NCI-H510A (cell line): ENCODE measurements at places on chromosomes 6 and 20.
A peak's percentile ranks its signal among the peaks of the same experiment; 100 is the strongest.

- no peak for DNase-seq
Measured at GRCh38 chr6:145815309-145816274, 997 bp upstream of the FBXO30 start.

DNA sequence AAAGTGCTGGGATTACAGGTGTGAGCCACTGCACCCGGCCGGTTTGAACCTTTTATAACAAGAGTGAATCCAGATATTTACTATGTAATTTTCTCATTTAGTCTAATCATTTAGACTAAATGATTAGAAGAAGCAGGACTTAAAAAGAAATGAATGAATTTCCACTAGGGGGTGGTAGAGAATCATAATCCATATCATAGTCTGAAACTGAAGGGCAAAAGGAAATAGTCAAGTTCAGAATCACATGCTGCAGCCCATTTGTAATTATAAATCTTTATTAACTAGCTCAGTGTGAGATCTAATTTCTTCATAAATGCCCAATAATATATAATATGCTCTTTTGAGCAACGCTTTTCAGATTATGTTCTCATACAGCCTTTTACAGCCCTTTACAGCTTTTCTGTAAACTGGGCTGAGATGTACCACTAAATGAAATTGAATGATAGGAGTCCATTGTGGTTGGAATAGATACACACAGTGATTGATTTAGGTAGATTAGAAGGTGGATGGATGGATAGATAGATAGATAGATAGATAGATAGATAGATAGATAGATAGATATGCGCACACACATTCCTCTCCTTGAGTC lies 31.8 kb downstream of the PSMB9 start:
- peak; percentile 33 for DNase-seq

- DNase-seq = no peak
Measured at GRCh38 chr6:106981926-106982325, 7.4 kb upstream of the CD24 start.

- DNase-seq = no peak
Measured at GRCh38 chr6:56864171-56864616, 90.7 kb upstream of the BEND6 start.

DNA sequence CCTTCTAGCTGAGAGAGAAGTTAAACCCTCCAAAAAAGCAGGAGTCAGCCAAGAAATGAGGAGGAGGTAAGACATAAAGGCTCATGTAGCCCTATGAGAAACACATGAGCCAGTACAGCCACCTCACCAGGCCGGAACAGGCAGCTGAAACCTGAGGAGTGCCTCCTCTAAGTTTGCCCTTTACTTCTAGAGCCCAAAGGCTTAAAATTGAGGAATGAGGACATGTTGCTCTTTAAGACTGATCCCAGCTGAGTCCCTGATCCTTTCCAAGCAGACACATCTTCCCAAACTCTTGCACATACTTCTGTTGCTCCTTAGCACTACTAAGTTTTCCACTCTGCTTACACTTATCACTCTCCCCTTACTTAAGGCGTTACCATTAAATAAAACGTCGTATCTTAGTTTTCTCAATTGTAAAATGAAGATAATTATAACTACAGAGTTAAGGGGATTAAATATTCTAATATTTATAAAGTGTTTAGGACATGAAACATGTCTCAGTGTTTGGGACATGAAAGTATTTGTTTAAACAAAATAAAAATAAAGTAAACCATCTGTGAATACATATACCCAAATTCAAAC lies 124.0 kb downstream of the OGFRL1 start:
- no peak for DNase-seq

DNA sequence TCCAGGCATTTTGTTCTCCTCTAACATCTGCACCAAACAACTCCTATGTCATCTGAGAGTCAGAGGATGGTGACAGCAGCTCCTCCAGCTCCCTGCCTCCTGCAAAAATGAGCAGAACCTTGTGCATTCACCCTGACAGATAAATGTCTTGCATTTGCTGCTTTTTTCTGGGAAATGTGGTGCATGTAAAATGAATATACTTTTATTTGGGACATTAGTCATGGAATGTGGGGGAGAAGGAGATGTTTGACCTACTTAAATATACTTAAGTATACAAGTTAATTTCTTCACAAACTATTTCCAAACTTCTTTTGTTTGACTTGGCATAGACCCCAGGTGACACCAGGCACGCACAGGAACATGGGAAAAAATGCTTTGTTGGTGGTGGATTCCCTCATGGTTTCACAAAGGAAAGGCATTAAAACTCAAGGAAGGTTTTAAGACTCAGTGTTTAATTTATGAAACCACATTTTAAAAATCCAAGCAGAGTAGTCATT lies 181.8 kb upstream of the MCHR2 start:
- DNase-seq = no peak

- DNase-seq = no peak
Measured at GRCh38 chr6:90764001-90764400, 177.1 kb upstream of the MAP3K7 start.

DNA sequence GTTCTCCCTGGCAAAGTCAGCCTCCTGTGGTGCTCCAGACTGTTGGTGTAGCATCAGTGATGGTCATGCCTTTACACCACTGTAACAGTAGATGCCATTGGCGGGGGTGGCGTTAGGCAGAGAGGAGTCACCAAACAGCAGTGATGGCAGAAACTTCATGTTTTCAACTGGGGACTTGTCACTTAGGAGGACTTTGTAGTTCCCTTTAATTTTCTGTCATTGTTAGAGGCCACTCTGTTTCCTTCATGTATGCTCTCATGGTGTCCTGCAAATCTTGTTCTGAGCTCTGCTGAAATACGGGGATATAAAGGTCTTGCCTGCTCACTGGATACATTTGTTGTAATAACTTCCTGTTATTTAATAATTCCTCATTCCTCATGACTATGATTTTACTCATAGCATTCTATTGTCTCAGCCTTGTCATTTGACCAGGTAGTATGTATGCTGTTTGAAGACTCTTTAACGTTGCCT lies 4.6 kb downstream of the MAP3K4 start:
- no peak for DNase-seq

- DNase-seq = no peak
Measured at GRCh38 chr6:138736640-138737039, 36.9 kb upstream of the CCDC28A start.

- no peak for DNase-seq
Measured at GRCh38 chr20:3712279-3712873, at the start of gene SIGLEC1. TSS of gene SIGLEC1 (minus strand) at chr20:3712600. CDS start at chr20:3707128, 5,472 bp downstream.

- DNase-seq = no peak
Measured at GRCh38 chr6:95866732-95867131, 149.0 kb upstream of the FUT9 start.

- no peak for DNase-seq
Measured at GRCh38 chr6:35410131-35410530, 42.0 kb upstream of the FANCE start.

GRCh38 chr20:46028772-46029371 lies at the start of gene SLC12A5:
TSS of gene SLC12A5 (plus strand) at chr20:46029215. CDS start at chr20:46029345, 130 bp downstream.
- no peak for DNase-seq

- no peak for DNase-seq
Measured at GRCh38 chr20:53003420-53004154, 31.4 kb downstream of the TSHZ2 start.

- no peak for DNase-seq
Measured at GRCh38 chr20:3674447-3674846, 7.4 kb downstream of the ADAM33 start.

DNA sequence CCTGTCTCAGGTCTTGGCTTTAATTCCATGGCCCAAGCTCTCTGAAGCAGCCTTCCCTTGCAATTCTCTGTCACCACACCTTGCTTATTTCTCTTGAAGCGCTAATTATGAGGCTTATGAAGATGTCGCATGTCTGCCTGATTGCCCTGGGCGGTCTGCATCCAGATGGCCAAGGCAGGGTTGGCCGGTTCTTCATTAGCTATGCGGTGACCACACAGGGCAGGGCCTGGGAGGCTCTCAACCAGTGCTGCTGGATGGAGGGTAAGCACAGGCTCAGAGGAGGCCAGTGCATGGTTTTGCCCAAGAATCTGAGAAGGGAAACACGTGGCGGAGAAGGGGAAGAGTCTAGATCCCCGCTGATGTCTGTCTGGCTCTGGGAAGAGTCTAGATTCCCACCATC lies 528.7 kb downstream of the CDH26 start:
- no peak for DNase-seq

- no peak for DNase-seq
Measured at GRCh38 chr6:158508450-158508849, 51.4 kb upstream of the TMEM181 start.

DNA sequence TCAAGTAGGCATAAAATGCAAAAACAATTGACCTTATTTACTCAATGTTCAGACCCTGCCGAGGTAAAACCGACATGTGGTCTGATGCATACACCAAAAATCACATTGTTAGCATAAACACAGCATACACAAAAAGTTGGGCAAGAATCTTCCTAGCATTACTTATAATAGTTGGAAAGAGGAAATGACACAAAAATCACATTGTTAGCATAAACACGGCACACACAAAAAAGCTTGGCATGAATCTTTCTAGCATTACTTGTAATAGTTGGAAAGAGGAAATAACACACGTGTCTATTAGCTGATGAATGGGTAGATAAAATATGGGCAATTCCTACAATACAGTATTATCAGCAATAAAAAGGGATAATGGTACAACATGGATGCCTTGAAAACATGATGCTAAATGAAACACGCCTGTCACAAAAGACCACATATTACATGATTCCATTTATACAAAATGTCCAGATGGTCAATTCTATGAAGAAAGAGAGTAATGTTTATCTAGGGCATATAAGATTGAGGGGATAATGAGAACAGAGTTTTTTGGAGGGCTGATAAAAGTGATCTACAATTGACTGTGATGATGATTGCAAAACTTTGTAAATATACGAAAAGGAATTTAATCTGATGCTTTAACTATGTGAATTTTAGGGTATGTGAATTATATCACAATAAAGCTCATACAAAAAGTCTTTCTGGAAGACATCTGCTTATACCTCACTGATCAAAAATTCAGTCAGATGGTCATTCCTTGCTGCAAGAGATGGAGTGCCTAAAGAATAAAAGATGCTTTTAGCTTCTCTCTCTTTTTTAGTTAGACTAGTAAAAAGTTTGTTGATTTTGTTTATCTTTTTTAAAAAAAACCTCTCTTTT lies 1019.5 kb upstream of the CITED2 start:
- DNase-seq = no peak

GRCh38 chr6:105894556-105894955 lies 191.6 kb upstream of the PRDM1 start:
- DNase-seq = no peak

DNA sequence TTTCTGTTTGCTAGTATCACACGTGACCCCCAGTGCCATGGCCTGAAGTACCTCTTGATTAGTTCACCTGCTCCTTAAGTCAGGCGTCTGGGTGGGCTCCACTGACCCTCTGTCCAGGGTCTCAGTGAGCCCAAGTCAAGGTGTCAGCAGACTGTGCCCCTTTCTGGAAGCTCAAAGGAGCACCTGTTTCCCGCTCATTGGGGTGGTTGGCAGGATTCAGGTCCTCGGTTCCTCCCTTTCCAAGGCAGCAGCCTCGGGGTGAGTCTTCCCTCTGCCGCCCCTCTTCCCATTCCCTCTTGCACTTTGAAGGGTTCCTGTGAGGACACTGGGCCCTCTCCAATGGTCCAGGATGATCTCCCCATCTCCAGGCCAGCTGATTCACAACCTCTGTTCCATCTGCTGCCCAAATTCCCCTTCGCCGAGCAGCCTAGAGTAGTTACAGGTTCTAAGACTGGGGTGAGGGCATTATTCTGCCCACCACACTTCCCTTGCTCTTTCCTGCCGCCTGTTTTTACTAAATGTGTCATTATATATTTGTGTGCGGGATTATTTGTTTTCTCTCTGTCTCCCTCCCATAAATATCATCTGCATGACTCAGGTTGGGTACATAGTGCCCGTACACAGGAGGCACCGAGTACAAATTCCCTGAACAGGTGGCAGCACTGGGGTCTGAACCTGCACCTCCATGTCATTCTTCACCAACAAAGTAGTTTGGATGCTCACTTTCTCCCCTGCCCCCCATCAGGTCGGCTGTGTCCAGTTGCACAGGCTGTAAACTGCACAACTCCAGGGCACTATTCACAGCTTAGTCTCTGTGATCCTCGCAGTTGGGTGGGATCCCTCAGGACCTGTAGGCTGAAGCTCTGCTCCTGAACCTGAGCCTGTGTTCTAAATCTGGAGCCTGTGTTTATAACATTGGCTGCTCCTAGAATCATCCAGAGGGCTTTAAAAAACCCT lies 58.5 kb downstream of the RBM38 start:
- no peak for DNase-seq

GRCh38 chr6:166194914-166195859 lies 27.5 kb upstream of the TBXT start:
- no peak for DNase-seq

DNA sequence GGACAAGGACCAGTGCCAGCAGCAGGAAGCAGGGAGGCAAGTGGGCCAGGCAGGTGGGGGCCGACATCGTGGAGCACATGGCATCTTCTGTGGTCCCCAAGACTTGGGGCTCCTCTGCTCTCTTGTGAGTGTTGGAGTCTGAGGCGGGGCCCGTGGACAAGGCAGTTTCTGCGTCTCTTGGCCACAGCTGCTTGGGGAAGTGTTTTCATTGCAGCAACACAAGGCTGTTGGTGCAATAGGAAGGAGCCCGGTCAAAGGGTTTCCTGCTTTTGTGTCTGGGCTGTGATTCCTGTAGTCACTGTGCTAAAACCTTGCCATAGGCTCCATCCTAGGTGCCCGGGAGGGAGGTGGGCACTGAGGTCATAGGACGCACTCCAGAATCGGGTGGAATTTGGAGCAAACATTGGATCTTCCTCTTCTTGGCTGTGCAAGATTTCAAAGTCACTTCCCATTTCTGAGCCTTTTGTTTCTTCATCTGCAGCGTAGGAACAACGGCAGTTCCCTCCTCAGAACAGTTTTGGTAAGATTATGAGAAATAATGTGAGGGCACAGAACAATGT lies at the start of gene SIRPB2:
Gene SIRPB2, minus strand, starts transcription at position 140 of the 560 bp plus-strand sequence. Its CDS starts 61 bp downstream, at position 79.
- no peak for DNase-seq

DNA sequence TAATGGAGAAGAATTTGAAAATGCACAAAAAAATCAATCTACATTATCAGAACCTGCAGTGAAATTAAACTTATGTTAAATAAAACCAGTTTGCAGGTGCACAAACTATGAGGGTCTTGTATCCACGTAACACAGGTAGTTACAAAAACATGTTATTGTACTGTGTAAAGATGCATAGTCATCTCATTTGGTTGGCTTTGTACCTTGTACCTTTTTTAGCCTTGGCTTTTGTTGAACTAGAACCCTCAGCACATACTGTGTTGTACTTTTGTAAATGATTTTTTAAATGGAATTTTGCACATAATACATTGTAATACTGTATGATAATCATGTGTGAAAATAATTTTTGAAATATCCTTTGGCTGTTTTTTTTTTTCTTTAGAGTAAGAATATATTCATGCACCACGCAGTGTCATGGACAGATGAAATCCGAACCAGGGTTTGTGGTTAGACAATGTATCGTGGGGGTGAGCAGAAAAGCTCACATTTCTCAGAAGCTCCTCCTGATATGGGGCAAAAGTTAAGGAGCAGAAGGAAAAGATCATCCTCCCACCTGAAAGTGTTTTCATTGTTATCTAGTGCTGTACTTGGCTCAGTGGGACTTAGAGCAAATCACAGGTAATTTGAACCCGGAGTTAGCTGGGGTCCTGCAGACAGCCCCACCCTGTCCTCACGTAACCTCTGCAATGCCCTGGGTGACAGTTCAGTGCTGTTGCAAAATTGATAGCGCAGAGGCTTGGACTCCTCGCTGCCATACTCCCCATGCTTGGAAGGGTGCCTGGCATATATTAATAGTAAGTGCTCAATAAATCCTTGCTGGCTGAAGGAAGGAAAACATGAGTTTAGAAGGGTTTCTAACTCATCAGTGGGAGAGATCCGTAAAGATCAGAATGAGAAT lies 14.8 kb upstream of the NAA20 start:
- DNase-seq = no peak
